ENCODE measurements at places on chromosomes 13 and 19.

- DNase-seq = peak; percentile 53
Observed at GRCh38 chr19:53102756-53103233, 427 bp downstream of the ZNF160 start.

DNA sequence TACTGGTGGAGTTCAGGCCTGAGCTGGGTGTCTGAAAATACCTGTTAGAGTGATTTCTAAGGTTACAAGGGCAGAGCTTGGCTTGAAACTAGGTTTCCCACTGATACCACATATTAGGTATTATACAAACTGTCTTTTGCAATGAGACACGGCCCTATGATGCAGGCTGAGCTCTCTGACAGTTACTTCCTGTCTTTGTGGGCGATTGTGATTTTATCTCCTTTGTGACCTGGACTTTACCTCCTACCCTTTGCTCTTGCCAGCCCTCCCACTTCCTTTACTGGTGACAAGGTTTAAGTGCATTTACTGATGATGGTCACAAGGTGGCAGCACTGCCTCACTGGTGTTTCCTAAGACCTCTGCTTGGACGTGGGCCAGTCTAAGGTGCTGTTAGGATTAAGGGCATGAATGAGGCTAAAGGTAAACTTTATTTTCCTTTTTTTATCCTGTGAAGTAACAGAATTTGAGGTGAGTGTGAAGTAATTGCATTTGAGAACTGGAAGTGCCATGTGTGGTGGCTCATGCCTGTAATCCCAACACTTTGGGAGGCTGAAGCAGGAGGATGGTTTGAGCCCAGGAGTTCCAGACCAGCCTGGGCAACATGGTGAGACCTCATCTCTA, 7.7 kb upstream of the CXCL17 start:
- peak; percentile 84 for DNase-seq

DNA sequence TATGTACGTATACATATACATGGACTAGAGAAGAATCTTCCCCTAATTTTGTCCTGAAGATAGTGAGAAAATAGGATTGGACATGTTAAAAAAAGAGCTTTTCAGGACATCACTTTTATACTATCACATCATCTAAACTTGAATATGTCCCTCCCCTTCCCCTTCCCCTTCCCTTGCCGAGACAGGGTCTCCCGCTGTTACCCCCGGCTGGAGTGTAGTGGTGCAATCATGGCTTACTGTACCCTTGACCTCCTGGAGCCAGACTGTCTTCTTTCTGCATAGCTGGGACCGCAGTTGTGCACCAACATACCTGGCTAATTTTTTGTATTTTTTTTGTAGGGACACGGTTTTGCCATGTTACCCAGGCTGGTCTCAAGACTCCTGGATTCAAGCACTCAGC, 6.6 kb downstream of the HNRNPM start:
- no peak for DNase-seq

- peak; percentile 10 for DNase-seq
Observed at GRCh38 chr19:56476651-56477428, at the start of gene ZNF667. TSS of gene ZNF667 (minus strand) at chr19:56477345. CDS start at chr19:56462370, 14,975 bp downstream.

- DNase-seq = no peak
Observed at GRCh38 chr19:38210458-38210987, 13.5 kb downstream of the DPF1 start.

GRCh38 chr19:6239401-6239844, 40.4 kb downstream of the MLLT1 start:
- DNase-seq = no peak

DNA sequence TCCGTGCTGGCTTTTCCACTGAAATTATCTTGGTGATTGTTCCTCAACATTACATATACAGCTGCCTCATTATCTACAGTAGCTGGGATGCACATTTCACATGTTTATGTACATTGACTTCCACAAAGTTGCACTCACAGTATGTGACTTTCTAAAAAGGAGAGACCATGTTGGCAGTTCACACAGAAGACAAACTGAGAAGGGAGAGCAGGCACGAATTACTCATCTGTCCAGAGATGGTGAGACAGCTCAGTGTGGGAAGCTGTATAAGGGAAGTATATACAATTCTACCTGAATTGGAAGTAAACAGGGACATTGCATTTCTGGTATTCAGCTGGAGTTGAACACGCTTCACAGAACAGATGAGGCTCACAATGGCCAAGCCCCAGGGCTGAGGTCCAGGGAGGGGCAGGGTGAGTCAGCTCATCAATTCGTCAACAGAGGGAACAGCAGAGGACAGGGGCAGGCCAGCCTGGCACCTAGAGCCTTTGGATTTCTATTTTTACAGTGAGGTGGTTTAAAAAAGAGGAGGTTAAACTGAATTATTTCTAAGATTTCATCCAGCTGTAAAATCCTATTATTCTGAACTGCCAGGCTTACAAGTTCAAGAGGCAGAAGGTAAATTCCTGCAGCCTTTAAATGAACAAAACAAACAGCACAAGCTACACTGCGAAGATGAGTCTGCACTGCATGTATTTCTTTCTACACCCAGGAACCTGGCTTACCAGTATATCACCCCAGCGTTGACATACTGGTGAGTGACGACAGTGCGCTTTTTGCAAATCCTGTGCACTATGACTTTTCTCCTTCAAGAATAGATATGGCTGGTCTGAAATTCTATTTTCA, 9.8 kb downstream of the PARP4 start:
- DNase-seq = peak; percentile 11

GRCh38 chr13:30746791-30747190, 11.4 kb downstream of the ALOX5AP start:
- no peak for DNase-seq

DNA sequence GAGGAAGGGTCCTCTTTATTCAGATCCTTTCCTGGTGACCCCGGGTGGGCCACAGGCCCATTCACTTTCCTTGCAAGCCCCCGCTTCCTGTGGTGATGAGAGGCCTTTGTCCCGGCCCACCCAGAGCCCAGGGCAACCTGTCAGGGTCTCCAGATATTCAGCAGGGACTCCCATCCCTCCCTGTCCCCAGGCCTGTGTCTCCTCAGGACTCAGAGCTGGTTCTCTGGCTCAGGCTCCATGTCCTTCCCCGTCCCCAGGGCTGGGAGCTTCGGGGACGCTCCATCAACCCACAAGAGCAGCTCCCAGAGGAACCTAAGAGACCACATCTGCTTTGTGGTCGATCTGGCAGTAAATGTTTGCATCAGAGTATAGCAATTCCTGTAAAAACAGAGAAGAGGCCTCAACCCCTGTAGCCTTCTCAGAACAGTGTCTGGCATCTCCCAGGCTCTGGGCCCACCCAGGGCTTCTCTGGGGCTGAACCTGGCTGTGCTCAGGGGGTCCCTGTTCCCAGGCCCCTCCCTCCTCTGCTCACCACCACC, 7.8 kb downstream of the CEACAM4 start:
- peak; percentile 39 for DNase-seq

DNA sequence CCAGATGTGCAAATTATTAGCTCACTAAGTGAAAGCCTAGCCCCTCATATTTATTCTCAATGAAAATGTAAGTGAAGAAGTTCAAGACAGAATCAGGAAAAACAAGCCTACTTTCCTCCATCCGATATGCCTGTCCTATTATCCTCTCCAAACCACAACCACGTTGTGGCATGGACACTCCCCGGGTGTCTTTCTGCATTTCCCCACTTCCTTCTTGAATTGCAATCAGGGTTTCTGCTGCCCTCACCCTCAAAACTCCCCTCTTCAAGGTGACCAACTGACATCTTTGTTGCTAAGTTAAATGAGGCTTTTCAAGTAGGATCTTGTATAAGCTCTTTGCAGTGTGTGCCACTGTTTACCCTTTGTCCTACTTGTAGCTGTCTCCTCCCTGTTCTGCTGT, 11.8 kb downstream of the SLC25A30 start:
- no peak for DNase-seq

DNA sequence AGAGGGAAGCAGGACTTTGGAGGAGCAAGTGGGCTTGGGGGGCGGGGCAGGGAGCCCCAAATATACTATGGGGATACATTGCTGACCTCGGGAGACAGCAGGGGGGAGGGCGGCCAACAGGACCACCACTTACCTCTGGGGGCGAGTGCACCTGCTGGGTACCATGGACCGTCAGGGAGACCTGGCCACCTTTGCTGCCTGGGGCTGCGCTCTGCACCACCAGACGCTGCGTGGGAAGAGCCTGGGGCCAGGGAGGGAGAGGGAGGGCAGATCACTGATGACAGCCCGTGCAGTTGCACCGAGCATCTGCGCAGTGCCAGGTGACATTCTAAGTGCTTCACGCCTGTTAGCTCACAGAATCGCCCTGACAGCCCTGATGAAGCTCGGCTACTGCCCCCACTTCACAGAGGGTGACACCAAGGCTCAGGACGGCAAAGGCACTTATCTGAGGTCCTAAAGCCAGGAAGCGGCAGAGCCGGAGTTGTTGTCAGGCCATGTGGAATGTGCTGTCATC, 24.1 kb downstream of the RFX1 start:
- no peak for DNase-seq

DNA sequence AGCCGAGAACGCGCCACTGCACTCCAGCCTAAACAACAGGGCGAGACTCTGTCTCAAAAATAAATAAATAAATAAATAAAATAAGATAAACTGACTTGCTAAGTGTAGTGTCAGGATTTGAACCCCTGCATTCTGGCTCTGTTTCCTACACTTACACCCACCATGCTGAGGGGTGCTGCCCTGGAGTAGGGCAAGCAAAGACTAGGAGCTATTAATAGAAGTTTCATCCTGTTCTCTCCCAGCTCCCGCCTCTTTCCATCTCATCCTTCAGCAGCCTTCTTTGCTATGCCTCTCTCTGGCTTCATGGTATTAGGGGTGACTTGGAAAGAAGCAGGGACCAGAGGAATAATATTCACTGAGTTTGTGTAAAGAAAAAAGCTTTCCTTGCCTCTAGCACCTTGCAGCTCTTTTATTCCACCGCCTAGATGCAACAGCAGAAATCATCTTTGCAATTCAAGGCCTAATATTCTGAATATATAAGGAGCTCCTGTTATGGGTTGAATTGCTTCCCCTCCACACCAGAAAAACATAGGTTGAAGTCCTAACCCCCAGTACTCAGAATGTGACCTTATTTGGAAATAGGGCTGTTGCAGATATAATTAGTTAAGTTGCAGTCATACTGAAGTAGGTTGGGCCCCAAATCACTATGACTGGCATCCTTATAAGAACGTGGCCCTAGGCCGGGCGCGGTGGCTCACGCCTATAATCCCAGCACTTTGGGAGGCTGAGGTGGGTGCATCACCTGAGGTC, 8.7 kb upstream of the PLAUR start:
- DNase-seq = no peak

GRCh38 chr13:111241862-111242261, 78.6 kb upstream of the TEX29 start:
- no peak for DNase-seq

DNA sequence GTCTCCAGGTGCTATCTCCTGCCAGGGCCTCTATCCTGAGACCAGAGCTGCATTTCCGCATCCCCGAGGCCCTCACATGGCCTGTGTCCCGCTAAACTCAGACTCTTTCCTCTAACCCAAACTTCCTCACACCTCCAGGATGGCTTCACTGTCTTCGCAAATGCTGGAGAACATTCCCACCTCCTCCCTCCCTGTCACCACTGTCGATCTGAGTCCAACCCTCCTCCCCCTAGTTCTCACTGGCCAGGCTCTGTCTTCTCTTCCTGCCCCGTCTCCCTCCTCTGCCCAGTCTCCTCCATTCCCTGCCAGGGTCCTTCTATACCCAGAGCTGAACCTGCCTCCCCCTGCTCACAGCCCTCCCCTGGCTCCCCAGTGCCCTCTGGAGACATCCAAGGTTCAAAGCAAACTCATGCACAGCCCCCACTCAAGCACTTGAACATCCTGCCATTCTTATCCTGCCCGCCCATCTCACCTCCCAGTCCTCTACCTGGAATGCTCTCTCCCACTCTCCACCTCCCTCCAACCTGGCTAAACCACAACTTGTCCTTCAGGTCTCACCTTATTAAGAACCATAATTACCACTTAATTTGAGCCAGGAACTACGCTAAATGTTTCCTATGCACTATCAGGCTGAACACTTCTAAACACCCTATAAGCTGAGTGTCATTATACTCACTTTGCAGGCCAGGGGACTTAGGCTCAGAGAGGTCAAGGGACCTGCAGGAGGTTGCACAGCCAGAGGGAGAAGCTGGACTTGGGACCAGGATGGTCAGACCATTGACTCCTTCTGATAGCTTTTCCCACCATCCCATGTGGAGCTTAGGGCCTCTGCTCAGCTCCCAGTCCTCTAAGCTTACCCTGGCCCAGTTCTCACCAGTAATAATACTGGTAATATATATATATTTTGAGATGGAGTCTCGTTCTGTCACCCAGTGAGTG, 961 bp upstream of the VSIG10L start:
- no peak for DNase-seq

DNA sequence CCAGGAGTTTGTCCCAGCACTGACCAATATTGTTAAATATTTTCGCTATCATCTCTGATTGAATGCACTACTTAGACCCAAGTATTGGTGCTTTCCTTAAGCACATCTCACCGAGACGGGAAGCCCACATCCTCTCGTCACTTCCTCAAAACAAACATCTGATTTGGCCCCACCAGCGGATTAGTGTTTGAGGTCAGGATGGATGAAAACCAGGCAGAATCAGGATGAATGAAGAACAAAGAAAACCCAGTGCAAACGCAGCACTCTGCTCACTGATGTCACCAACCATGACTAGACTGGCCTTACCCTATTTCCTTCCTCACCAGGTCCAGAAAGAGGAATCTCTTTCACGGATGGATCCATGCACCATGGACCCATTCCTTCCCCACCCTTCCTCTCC, 6.0 kb downstream of the PLAUR start:
- DNase-seq = peak; percentile 86

DNA sequence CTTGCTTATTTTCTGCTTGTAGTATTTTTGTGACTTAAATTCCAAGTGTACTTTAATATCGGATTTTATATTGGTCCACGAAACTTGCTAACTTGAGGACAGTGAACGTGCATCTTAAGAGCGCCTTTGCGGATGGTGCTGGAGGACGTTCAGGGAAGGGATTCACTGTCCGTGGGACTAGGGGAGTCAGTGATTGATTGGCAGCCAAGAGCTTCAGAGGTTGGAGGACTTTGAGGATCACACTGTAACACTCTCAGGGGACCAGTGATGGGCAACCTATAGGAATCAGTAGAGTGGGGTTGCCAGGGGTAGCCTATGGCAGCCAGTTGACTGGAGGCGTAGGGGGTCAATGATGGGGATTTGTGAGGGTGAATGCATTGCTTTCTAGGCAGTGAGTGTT, 516 bp downstream of the ZNF175 start:
- no peak for DNase-seq

DNA sequence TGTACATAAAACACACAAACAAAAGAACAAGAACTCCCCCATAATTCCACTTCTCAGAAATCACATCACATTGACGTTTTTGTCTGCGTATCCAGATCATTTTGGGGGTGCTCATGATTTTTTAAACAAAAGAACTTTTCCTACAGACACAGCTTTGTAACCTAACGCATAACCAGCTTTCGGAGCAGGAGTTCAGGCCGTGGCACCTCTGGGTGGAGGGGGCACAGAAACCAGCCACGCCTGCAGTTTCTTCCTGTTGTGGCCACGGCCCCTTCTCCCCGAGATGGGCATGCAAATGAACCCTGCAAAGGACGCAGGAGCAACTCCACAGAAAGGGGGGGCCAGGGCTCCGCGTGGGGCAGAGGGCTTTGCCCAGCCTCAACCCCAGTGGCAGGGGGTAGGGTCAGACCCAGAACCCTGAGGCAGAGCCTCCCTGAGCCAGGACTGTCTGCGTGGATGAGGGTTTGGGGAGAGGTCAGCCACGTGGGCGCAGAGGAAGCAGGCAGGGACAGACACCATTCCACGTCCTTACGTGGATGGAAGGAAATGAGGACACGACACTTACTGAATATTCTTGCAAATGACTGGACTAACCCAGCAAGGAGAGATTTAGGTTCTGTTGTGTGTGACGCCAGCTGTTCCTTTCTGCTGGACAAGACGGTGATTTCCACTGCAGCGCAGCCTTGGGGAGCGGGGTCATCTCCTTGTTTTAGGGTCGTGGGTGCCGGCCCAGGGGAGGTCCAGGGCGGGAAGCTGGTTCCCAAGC, 64.4 kb downstream of the RASA3 start:
- peak; percentile 73 for DNase-seq
